Activated CD8-positive, alpha-beta memory T cell treated with anti-CD3 and anti-CD28 coated beads for 24 hours (primary cell): ENCODE measurements at places on chromosomes 1 and 21.

GRCh38 chr1:93504247-93505033, 56.5 kb downstream of the FNBP1L start:
- no peak for DNase-seq

DNA sequence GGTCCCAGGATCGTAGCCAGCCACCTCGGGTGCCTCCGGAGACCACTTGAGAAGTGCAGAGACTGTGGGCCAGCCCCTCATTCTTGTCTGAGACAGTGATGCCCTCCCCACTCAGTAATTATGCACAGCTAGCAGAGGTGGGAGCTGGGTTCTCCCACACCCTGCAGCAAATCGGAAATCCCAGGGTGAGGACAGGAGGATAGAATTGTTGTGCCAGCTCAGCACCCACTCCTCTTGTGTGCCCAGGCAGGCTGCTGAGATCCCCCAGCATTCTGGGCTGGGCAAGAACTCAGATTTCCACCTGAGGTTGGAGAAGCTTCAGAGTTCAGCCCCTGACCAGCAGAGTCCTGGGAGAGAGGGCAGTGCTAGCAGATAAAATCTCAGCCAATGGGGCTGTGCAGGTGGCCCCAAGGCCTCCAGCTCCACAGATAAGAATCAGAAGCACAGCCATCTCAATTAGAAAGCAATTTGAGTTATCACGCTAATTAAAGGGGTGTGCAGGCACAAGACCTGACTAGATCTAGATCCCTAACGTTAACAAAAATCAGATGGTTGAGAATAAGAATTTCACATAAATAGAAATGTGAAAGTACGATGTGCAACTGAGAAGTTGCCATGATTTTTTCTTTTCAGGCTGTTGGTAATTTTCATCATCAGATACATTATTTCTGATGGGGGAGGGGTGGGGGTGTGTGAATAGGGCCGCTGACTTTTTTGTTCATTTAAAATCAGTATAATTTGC, 45.5 kb upstream of the IRF2BP2 start:
- no peak for DNase-seq

DNA sequence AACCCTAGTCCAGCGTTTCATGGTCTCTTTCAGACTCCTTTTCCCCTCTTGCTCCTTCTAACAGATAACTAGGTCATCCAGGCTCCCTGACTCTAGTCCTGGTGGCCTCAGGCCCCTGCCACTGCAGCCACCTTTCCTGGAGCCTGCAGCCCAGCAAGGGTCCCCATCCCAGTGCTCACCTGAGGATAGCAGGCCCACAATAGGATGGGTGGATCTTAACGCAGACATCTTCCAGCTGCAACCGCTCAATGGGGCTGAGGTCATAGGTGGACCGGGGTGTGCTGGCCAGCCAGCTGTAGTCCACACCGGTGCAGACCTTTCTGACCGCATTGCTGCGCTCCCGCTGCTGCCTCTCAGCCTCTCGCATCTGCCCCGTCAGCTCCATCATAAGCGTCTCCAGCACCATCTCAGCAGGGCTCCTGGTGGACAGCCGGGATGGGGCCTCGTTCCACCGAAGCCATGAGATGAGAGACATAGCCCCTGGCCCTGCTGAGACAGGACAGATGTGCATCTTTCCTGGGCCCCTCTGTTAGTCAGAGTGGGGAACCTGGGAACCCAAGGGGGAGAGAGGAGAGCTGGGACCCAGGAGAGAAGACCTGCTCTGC, 10.9 kb downstream of the RD3 start:
- peak; percentile 37 for DNase-seq

GRCh38 chr1:44049839-44050238, 18.6 kb upstream of the SLC6A9 start:
- no peak for DNase-seq

- DNase-seq, result no peak
Measured at GRCh38 chr1:221823561-221823960, 81.7 kb upstream of the DUSP10 start.
